Stimulated activated CD8-positive, alpha-beta memory T cell treated with anti-CD3 and anti-CD28 coated beads, Interleukin-7, amount 100 ng/mL, for 24 hours (primary cell): ENCODE measurements at places on chromosomes 3 and 15.

DNA sequence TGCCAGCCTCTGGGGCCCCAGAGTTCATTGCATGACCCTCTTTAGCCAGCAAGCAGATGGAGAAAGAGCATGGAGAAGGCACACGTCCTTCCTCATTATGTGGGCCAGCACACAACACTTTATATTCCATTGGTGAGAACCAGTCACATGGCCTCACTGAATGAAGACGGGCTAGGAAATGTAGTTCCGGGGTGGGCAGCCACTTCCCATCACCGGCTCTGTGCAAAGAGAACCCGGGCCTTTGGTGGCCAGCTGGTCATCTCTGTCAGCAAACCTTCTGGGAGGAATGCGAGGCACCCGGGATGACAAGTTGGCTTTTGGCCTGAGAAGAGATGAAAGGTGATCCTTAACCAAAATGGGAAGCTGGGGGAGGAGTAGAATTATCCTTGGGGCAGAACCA lies 90.2 kb upstream of the VGLL4 start:
- DNase-seq: no peak

- no peak for DNase-seq
These were observed 54.9 kb downstream of the CYP11A1 start for GRCh38 chr15:74312445-74313007.

GRCh38 chr3:178456621-178457285 lies 79.5 kb upstream of the KCNMB2 start:
- no peak for DNase-seq

- DNase-seq: no peak
These were observed 41.4 kb downstream of the DNAJB8 start for GRCh38 chr3:128425142-128425845.

- no peak for DNase-seq
These were observed 5.4 kb downstream of the MAPKBP1 start for GRCh38 chr15:41779662-41780157.

DNA sequence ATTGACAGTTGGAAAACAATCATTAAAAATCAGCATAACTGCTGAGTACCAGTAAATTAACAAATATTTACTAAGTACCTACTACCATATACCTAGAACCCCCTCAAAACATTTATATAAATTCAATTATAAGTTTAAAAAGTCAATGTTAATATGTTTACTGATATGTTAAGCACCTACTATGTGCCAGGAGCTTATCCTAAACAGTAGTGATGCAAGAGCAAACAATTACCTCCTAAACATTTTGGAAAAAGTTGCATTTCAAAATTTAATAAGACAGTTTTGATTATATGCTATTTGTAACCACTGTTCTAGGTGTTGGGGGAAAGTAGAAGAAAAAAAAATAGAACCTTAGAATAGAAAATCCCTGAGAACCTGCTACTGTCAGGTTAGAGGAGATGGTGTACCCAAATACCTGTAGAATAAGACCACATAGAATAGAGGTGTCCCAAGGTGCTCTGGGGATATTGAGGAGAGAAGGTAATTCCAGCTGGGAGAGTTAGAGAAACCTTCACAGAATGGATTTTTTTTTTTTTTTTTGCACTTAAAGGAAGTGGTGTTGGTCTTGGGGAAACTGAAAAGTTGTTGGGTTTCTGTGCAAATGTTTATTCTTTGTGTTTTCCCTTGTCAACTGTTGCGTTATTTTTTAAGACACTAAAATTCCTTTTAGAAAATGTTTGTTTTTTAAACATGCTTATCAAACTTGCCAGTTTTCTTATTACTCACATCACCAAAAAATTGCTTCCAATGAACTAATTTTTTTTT lies 16.0 kb downstream of the SNRK start:
- DNase-seq: no peak

DNA sequence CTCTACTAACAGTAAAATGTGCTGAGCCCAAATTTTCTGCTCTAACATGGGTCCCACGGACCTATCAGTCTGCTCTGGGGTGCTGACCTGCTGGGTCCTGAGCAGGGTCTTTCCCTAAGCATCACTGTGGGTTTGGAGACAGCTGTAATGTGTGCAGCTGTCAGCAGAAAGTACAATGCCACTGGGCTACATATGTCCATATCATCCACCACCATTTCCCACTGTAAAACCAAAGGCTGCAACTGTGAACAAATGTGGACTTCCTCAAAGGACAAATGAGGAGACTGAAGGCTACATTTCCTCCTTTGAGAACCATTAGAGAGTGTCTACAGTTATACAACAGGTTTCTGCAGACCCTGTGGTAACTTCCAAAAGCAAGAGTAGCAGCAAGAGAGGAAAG lies 33.8 kb upstream of the IP6K2 start:
- no peak for DNase-seq

DNA sequence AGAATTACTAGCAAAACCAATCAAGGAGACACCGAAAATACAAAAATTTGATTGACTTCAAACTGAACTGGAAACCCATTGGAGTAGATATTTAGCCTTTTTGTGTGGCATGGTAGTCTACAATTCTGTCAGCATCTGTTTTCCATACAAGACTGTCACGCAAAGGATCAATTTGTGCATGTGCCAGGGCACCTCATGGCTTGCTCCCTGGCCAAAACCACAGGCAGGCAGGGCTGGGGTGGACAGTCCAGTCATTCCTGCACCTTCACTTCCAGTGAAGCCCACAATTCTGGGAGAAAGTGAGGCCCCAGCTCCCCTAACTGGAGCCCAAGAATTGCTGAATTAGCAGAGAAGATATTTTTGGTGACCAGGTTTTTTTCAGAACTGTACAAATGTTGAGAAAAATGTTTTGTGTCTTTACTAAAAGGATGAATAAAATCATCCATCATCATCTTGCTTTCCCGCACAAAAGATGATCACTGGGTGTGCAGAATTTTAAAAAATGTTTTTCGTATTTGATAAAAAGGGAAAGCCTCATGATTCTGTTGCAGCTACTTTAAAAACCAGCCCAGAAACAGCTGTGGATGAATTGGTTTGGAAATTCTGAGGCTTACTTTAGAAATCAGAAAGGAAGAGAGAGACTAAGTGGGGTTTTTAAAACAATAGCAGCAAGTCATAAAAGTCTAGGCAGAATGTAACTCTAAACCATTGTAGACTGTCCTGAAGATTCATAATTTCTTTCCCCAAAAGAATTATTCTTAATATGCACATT lies 86.4 kb downstream of the PCCB start:
- DNase-seq: no peak

DNA sequence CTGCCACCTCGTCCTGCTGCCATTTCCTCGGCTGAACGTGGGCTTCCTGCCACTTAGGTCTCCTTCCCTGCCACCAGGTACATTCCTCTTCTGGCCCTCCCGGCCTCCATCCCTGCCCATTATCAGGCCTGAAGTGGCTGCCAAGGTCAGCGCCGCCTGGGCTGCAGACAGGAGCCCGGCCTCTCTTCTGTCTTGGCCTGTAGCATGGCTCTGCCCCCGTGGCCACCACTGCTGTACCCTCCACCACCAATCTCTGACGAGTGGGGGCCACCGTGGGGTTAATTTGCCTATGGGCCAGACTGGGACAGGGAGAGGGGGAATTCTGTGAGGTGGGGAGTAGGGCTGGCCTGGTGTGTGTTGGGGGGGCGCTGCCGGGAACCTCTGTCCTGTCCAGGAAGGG lies 2.0 kb upstream of the BAHD1 start:
- DNase-seq: no peak
